ENCODE measurements at places on chromosomes 5 and 9.

GRCh38 chr5:9356351-9356825 is 189.5 kb downstream of the SEMA5A start:
- DNase-seq, result no peak

DNA sequence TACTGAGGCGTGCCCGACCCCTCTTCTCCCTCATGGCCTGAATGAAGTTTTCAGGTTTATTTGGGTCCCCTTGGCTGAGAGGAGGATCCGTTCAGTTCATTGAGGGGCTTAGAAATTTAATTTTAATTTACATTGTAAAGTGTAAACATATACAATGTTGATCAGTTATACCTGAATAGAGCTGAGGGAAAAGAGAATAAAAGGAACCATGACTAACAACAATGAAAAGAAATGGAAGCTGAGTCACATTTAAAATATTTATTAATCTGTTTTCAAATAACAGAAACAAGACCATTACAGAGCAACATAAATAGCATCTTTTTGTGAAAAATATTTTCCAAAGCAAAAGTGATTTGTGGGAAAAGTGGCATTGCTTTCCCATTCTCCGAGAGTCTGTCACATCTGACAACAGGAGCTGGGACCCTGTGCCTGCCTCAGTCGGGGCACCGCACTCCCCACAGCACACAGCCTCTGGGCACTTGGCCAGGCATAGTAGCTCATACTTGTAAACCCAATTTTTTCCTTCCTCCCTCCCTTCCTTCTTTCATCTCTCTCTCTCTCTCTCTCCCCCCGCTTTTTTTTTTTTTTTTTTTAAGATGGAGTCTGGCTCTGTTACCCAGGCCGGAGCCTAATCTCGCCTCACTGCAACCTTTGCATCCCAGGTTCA is 28.7 kb downstream of the PROP1 start:
- no peak for DNase-seq

DNA sequence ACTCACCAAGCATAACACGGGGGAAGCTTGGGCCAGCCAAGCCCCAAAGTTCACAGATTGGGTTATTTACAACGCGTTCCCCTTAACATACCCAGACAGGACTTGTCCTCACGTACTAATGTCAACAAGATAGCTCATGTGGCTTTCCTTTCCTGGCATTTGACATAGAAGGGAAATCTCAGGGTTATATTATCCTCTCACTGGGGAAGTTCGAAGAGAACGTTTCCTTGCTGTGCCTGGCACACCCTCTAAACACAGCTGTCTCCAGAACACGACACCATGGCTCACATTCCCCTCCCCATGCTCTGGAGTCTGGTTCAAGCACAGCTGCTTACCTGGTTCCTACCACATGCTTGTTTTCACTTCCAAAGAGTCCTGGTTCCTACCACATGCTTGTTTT is 46.8 kb upstream of the OTULINL start:
- no peak for DNase-seq

DNA sequence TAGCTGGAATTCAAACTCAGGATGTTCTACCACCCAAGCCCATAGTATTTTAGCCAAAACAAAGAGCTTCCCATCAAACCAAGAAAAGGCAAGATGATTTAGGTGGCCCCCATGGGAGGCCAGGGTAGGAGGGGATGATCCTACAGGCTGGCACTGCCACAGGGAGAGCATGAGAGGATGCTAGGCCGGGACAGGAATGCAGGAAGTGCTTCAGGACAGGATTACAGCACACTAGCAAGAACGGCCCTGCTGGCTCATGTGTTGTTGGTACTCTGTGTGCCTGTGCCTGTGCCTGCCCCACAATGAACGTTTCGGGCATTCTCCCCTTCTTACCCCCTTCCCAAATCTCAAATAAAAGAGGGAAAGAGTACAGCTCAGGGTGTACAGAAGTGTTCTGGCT is 110.7 kb upstream of the TRIM32 start:
- no peak for DNase-seq

DNA sequence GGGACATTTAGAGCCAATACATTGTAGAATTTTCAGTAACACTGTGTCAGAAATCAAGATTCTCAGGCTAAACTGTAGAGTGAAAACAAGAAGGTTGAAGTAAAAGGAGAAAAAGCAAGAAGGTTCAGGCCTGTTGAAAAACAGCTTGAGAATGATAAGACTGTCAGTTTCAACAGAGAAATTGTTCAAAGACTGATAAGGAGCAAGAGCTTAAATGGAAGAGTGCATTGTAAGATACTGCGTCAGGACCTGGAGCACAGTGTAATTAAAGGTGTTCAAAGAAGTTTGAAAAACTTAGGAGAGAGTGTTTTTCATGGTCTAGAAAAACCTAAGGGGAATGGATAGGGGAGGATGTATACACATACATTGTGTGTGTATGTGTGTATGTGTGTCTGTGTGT is 408.3 kb downstream of the KDM4C start:
- no peak for DNase-seq

GRCh38 chr5:14039063-14039462 is 94.6 kb upstream of the DNAH5 start:
- no peak for DNase-seq

GRCh38 chr5:107155707-107156106 is 515.0 kb downstream of the EFNA5 start:
- DNase-seq, result no peak

- DNase-seq, result no peak
Measured at GRCh38 chr5:154653418-154653763, 101.8 kb upstream of the LARP1 start.

- DNase-seq, result no peak
Measured at GRCh38 chr5:65017636-65018035, 248.9 kb downstream of the CWC27 start.

DNA sequence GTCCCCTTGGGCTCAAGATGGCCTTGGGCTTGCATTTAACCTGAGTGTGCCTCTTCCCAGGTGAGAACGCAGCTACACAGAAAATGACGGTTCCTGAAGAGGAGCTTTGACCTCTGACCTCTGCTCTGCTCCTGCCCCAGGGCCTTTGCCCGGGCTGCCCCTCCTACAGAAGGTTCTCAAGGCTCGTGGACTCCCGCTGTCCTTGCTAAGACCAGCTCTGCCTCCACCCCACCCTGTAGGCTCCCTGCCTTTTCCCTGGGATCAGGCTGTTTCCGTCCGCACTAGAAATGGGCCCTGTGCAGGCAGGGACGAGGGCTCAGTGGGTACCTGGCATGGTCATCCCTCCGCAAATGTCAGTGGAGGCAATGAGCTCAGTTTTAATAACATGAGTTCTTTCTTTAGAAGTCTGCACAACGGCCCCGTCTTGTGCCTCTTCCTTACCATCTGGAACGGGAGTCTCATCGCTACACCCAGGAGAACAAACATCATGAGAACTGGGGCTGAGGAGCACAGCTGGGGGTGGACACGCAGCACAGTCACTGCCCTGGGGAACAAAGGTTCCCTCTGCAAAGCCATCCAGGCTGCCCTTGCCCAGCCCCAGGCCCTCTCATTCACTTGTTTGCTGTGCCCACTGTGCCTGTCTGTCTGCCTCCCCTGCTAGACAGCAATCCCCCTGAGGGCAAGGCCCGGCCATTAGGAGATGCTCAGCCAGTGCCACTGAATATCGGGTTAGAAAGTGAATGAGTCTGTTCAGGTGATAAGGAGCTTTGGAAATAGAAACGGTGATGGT is 26.7 kb upstream of the LPCAT1 start:
- DNase-seq, result no peak

DNA sequence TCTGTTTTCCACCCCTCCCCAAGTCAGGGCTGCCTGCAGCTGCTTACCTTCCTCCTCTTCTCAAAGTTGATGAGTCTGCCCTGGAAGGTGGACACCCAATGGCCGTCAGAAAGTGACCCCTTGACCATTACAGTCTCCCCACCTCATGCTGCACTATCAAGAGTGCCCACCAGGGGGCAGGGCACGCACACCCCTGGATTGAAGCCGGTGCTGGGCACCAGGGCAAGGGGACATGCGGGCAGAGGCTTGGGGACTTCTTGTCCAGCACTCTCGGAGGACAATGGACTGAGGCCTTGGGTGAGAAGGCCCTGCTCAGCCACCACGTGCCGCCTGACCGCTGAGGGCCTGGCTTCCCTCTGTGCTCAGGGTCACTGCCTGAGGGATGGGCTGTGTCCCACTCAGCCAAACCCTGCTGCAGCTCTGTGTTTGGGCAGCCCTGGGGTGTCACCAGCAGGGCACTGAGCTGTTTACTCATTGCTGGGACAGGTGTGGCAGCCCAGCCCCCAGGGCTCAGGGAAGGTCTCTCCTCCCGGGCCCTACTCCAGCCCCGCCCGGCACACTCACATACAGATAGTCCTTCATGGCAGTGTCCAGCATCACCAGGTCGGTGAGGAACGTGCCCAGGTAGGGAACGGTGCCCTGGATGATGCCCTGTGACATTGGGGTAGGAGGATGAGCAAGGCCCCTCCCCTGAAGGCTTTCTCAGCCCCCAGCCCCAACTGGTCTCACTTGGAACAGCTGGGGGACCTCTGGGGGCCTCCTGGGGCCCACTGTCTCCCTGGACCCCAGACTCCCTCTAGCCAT is 17.7 kb downstream of the RALGDS start:
- no peak for DNase-seq

GRCh38 chr5:181260720-181261319 is at the start of gene TRIM52:
Gene TRIM52 (minus strand): TSS chr5:181261143. CDS start chr5:181260813, 330 bp downstream.
- peak; percentile 74 for DNase-seq

- no peak for DNase-seq
Measured at GRCh38 chr5:180808461-180809000, 5.9 kb upstream of the MGAT1 start.

DNA sequence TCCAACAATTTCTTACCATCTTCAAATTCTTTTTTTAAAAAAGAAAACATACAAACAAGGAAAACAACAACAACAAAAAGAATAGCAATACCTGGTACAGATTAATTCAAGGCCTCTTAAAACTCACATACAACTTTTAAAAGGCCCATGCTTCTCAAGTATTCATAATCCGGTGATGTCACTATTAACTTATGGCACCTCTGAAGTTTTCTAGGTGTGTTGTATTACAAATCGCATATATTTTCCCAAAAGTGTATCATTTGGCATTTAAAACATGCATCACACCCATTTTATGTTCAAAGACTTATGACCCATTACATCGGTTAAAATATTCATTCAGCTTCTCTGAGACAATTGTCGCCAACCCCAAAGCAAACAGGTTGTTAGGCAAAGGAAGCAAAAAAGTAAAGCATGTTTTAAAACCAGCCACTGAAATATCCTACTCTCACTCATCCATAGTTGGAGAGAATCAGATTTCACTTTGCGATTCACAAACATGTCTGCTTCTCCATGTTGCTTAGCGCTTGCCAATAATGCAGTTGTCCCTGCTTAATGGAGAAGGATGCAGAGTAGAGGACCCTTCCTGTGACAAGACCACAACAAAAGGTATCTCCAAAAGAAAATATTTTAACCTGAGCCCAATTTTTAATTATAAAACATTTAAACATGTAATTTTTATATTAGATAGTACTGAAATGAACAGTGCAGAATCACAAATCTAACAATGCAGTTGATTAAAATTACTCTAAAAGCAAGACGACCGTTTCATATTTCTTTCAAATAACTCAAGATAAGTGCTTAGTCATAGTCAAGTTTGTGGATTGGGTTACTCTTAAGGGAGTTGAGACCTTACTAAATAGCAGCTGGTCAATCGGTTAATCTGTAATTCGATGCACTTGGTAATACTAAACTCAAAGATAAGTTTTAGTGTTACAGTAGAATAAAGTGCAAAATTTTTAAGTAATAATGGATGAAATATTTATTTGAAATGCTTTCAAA is 1.6 kb downstream of the SKP1 start:
- DNase-seq, result no peak

DNA sequence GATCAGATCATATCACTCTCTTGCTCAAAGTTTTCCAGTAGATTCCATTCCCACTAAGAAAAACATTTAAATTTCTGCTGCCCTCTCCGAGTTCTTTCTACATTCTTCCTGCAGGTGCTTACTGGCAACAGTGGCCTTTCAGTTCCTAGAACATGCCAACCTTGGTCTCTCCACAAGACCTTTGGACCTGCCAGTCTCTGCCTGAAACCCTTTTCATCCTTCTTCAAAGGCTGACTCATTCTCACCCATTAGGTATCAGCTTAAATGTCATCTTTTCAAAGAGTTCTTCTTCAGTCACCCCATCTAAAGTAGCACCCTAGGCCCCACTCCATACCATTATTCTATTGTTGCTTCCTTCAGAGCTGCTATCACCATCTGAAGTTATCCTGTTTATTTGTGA is 21.8 kb downstream of the PPIC start:
- no peak for DNase-seq

GRCh38 chr9:92882276-92882675 is 4.4 kb upstream of the ZNF484 start:
- DNase-seq, result no peak

DNA sequence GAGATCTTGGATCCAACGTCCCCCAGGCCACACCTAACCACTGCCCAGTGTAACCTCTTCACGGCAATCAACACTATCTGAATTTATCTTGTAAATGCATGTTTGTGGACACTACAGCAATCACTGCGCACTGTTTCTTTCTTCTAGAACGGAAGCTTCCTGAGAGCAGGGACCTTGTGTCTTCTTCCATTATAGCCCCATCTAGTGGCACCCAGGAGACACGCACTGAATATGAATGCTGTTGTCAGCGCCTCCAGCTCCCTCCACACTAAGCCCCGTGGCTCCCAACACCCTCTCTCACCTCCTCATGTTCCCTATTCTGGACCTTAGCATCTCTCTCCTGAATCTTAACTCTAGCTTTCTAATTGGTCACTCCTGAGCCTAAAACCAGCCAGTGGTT is 72.7 kb downstream of the SMIM23 start:
- no peak for DNase-seq

GRCh38 chr5:149938279-149938678 is 6.3 kb downstream of the PDE6A start:
- no peak for DNase-seq

DNA sequence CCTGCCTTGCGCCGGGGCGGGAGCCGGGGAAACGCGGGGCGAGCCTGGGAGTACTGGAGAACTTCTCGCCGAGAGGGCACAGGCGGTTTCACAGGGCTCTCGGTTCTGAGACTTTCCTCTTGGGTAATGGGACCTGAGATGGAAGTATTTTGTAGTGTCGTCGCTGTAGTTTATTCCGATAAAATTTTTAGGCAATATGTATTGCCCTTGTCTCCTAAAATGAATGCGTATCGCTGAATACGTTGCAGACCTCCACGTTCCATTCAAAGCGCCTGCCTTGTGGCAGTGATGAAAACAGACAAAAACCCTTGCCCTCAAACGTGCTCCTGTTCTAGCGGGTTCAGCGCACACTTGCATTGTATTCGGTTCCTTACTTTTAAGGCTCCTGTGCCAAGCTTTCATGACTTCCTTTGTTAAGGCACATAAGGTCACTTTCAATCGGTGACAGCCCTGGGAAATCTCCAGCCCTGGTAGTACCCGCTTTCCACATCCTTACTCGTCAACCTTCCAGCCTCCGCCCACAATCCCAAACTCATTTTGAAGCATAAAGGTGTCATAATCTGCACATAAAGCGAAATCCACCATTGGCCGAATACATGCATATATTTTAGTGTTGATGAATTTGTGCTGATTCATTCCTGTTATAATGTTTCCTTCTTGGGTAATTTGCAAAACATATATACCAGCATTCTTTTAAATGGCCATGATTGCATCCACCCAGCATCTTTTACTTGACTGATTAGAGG is 694 bp downstream of the RMI1 start:
- no peak for DNase-seq

- DNase-seq, result no peak
Measured at GRCh38 chr5:134046801-134047686, 42.3 kb upstream of the VDAC1 start.

- no peak for DNase-seq
Measured at GRCh38 chr5:174719793-174720611, 4.4 kb upstream of the MSX2 start.

GRCh38 chr5:134784946-134785620 is 26.5 kb downstream of the DDX46 start:
- DNase-seq, result no peak

All from stimulated activated CD8-positive, alpha-beta memory T cell treated with anti-CD3 and anti-CD28 coated beads, Interleukin-2, amount 100 ng/mL, for 1 hour (primary cell).